HepG2 (cell line): ENCODE measurements at places on chromosomes 1 and 21. TPM values are rescaled to one million over a fixed set of nuclear protein-coding genes. Genes with fewer than 3 reads are reported as not detected.

Gene MEX3A
- total RNA-seq: 7.6 TPM in 2 replicates

GRCh38 chr1:51989582-51990477, 670 bp downstream of the RAB3B start:
- no peak for DNase-seq

DNA sequence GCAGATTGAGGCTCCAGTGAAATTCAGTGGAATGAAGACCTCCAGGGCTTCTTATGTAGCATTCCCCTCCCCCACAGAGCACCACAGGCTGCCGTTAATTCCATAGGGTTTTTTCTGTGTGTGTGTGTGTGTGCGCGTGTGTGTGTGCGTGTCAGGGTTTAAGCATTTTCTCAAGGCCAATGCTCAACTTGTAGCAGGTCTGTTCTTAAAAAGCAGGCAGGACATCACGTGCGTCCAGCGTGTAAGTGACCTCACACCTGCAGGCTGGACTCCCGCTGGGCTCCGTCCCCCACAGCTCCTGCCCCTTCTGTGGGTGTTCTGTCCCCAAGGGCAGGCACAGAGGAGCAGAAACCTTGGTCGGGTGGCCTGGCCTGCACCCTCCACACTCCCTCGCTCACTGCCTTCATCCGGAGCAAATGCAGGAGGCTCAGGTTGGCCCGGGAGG, 5.3 kb downstream of the PRDM16 start:
- no peak for DNase-seq

DNA sequence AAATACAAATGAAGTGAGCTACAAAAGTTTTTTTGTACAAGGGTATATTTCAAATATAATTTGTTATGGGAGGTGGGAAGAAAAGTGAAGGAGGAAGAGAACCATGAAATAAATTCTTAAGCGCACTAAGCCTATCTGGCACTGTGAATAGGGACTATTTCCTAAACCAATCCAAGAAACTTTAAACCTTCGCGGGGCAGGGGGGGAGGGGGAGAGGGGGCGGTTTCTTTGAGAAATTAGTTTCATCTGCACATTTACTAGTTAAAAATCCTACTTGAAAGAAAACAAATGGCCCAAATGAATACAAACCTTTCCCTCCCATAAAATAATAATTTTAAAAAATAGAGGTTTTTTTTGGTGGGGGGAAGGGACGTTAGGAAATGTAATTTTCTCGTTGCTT, 364 bp downstream of the GOLPH3L start:
- DNase-seq: no peak

- DNase-seq: no peak
These were observed 56.8 kb upstream of the PTGFRN start for GRCh38 chr1:116852910-116853309.

DNA sequence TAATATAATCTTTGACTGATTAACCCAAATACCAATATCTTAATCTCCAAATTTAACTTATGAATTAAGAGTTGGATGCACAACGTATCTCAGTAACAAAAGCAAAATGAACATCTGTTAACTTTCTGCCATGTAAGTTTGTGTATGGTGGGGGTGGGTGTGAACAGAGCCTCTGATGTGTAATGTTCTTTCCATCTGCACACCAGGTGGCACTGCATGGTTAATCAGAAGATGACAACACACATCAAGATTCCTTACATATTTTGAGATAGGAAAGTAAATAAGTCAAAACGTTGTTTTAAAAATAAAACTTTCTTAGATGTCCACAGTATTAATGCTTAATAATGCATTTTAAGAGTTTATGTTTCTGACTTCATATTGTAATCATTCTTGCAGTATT, 251.9 kb downstream of the DPYD start:
- no peak for DNase-seq

DNA sequence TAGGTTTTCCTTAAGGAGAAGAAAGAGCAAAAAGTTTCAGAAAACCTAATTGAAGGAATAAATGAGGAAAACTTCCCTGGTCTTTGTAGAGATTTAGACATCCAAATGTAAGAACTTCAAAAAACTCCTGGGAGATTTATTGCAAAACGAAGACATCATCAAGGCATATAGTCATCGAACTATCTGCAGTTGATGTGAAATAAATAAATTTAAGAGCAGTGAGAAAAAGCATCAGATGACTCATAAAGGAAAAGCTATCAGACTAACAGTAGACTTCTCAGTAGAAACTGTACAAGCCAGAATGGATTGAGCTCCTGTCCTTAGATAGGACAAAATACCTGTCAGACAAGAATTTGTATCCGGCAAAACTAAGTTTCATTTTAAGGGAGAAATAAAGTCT, 569.4 kb upstream of the ADAMTS5 start:
- no peak for DNase-seq

Gene SFN
- 5.6 and 6.8 TPM in 2 replicates for total RNA-seq

- DNase-seq: peak; percentile 30
These were observed 145.5 kb downstream of the TIAM1 start for GRCh38 chr21:31198575-31198974.

Gene BNIPL
- total RNA-seq: 0.20 and 0.40 TPM in 2 replicates

DNA sequence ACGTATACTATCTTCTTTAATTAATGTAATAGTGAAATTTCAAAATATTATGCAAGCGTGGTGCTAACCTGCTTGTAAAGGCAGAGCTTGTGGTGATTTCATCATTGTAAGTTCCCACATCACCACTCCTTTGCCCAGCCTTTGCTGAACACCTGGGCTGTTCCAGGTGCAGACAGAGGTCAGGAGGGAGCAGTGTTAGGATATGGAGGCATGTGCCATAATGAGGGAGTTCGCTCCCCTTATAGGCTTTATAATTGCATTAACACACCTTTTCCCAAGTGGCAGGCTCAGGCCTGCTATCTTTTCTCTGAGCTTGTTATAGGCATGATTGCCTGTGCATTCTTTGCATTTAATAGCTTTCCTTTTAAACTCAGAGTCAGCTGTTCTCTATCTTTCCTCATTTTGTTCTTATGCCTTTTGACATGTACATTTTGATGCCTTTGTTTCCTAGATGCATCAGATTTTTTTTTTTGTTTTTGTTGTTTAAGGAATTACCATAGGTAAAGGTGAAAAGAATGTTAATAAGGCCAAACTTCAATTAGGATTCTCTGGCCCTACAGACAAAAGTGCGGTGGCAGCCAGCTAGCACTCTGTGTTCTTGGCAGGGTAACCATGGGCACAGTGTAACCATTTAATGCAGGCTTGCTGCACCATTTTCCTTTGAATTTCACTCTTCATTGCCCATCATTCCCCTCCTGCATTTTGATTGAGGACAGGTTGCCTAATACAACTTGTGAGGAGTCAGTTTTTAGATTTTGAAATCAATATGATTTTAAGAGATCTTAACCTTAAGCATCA, 12.6 kb downstream of the NPL start:
- DNase-seq: no peak
